Psoas muscle (tissue), 8 donors: ENCODE measurements at places on chromosomes 1 and 21. TPM values are rescaled to one million over a fixed set of nuclear protein-coding genes. Genes with fewer than 3 reads are reported as not detected.

Gene RPTN
- not detected for polyA plus RNA-seq

Gene ARHGEF10L
- 36.1 TPM for polyA plus RNA-seq

Gene MRPS21
- 53.4 TPM for polyA plus RNA-seq

Gene FCAMR
- not detected for polyA plus RNA-seq

Gene TNFAIP8L2
- 0.62 TPM for polyA plus RNA-seq

Gene WNT2B
- 0.40 TPM for polyA plus RNA-seq

Gene CHAF1B
- 10.4 TPM for polyA plus RNA-seq

Gene TCEA3
- 195 TPM for polyA plus RNA-seq

Gene KCNE2
- polyA plus RNA-seq: 0.12 TPM

Gene NR0B2
- polyA plus RNA-seq: 0.06 TPM

Gene MAN1A2
- polyA plus RNA-seq: 4.9 TPM

Gene LORICRIN
- polyA plus RNA-seq: not detected

Gene HFM1
- polyA plus RNA-seq: 0.57 TPM

Gene CALML6
- 9.7 TPM for polyA plus RNA-seq

Gene CLCNKA
- polyA plus RNA-seq: 0.63 TPM

Gene EFCAB14
- 21.1 TPM for polyA plus RNA-seq

Gene SERINC2
- polyA plus RNA-seq: 33.5 TPM

Gene CHI3L2
- 0.24 TPM for polyA plus RNA-seq

Gene SIK1
- polyA plus RNA-seq: 1.7 TPM

Gene C1orf53
- polyA plus RNA-seq: 4.3 TPM

Gene NBPF14
- polyA plus RNA-seq: 4.9 TPM

Gene SERTAD4
- 0.25 TPM for polyA plus RNA-seq

Gene LYPD8
- not detected for polyA plus RNA-seq

Gene GREM2
- polyA plus RNA-seq: 1.4 TPM

Gene SCCPDH
- polyA plus RNA-seq: 50.8 TPM

Gene PTPRU
- 14.5 TPM for polyA plus RNA-seq

Gene HCN3
- 0.52 TPM for polyA plus RNA-seq

Gene SLFNL1
- 0.17 TPM for polyA plus RNA-seq

Gene HLX
- polyA plus RNA-seq: 4.3 TPM

Gene ARMH1
- 0.08 TPM for polyA plus RNA-seq

Gene SPSB1
- 46.2 TPM for polyA plus RNA-seq

Gene SMG5
- 74.5 TPM for polyA plus RNA-seq
